ENCODE measurements at places on chromosomes 13 and 19.

DNA sequence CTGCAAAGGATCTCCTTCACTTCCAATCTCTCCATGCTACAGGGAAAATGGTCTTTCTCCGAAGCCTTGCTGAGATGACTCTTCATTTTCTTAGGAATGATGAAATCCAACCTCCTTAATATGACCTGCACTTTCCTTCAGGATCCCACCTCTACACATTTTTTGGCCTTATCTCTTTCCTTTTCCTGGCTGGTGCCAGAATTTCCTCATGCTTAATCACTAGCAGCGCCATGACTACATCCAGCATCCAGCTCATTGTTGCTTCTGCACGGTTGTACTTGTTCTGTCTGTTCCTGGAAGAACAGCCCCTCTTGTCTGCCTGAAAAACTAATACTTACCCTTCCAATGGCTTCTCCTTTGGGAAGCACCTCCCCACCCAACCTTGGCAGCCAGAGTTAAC is 68.4 kb downstream of the TEX26 start:
- no peak for DNase-seq

DNA sequence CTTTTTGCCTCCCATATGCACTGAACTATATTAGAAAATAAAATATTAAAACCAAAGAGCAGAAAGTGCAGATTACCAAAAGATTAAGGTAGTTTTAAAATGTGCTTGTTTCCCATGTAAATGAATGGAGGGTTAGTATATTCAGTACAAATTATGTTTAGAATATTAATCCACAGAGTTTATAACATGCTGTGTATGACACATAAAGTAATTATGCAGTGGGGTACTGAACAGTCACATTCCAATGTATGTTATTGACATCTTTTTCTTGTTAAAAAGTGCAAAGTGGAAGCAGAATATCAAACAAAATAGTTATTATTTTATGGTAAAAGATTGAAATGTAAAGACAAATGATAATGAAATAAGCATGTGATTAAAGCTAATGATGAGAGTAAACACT is 79.3 kb downstream of the GPC6 start:
- no peak for DNase-seq

DNA sequence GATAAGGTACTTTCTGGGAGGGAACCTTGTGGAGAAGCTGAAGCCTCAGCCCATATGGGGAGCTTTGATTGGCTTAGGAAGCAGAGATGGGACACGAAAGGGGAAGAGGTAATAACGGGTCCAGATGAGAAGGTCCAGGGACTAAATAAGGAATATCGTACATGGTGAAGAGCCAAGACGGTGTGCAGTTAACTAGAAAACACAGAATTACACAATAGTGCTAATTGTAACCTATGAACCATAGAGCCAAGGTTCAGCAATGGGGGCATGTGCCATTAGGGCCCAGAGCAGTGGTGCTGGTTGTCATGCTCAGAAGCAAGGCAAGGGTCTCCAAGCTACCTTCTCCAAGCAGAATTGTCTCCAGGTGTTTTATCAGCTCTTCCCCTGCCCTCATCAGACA is 106.1 kb downstream of the IRS2 start:
- DNase-seq, result no peak

DNA sequence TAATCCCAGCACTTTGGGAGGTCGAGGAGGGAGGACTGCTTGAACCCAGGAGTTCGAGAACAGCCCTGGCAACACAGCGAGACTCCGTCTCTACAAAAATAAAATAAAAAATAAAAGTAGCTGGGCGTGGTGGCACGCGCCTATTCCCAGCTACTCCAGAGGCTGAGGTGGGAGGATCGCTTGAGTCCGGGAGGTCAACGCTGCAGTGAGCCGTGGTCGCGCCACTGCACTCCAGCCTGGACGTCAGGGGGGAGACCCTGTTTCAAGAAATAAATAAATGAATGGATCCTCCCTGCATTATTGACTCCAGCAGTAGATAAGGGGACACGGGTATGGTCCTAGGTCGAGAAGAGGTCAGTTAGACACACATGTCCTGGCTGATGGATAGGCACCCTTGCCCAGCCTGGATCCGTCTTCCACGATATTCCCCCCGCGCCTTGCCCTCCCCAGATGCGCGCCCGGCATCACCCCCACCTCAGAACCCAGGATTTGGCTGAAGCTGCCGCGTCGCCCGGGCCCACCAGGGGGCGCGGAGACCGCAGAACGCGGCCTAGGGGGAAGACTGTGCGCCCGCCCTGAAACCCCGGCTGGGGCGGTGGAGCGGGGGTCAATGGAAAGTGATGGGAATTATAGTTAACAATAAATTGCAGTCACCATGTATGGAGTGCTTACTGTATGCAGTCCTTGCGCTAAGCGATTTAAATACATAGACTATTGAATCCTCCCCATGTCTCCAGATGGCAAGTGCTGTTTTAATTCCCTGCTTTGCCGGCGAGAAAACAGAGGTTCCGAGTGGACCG is 2.1 kb upstream of the HOOK2 start:
- DNase-seq, result peak; percentile 50

- no peak for DNase-seq
Observed at GRCh38 chr19:694481-695351, 536 bp downstream of the PRSS57 start.

DNA sequence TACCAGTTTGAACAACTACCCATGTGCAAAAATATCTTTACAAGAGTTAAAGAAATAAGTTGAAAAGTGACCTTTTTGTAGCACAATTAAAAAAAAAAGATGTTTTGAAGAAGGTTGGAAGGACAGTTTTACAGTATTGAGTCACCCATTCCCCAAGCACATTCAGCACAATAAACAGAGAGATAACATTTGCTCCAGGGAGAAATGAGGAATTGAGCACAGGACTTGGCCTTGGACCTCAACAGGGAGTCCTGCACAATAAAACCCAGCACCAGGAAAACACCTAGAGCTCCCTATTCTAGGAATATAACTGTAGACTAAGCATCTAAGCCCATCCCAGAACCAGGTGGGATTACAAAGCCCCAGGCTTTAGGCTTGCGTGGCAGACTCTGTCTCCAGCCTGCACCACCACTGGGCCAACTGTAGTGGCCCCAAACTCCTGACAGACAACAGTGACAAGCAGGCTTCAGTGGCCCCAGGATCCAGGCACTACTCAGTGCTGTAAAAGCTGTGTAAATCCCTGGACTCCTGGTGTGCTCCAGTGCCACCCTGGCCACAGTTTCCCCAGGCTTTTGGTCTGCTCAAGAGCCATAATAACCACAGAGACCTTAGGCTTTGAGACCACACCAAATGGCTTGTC is 857.2 kb downstream of the SLITRK1 start:
- DNase-seq, result no peak

DNA sequence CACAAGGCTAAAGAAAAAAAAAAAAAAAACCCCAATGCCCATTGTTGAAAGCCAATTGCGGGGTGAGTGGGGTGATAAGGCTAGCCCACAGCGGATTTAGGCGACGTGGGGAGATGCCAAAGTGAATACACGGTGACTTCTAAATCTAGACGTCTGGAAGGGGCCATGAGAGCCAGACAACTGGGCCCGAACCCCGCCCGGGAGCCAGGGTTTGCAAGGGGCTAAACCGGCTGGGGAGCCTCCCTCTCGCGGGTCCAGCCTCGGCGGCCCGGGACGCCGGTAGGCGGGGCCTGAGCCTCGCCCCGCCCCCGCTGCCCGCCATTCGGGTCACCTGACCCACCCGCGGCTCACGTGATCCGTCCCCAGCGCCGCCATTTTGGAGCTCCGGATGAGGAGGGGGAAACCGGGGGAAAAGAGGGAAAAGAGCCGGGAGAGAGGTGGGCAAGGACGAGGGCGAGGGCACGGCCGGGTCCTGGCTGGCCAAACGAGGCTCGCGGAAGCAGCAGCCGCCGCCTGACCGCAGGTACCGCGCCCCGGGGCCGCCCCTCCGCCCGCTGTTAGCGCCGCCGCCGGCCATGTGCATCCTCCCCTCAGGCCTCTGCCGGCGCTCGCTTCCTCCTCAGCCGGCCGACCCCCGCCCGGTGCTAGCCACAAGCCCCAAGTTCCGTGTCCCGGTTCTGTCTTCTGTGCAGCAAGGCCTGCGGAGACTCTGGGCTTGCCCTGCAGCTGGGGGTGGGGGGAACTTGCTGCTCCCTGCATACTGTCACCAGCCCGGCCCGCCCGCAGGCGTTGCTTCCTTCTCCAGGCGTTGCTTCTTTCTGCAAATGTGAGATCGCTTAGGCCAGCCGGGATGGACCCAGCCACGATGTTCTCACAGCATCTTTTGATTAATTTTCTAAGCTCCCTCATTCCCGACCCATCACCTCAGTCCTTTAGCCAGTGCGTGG is at the start of gene ZNF507:
TSS of gene ZNF507 (plus strand) at position 350 of the 947 bp plus-strand sequence. CDS start 7,221 bp downstream, outside the sequence.
- DNase-seq, result peak; percentile 72
